MM.1S (cell line): ENCODE measurements at places on chromosomes 1 and 21.

DNA sequence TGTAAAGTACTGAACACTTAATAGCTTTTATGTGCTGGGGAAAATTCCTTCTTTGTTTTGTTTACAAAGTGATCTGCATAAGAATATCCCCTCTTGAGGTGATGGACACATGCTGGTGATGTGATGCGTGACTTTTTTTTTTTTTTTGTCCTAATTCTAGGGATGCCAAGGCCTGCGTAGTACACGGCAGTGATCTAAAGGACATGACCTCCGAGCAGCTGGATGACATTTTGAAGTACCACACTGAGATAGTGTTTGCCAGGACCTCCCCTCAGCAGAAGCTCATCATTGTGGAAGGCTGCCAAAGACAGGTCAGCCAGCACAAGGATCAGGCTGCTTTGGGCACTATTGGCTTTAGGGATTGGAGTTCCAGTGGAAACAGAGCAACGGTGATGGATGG is 24.7 kb downstream of the ATP1A1 start:
- DNase-seq = no peak
- no peak overlapping the region for H3K4me3 ChIP-seq

DNA sequence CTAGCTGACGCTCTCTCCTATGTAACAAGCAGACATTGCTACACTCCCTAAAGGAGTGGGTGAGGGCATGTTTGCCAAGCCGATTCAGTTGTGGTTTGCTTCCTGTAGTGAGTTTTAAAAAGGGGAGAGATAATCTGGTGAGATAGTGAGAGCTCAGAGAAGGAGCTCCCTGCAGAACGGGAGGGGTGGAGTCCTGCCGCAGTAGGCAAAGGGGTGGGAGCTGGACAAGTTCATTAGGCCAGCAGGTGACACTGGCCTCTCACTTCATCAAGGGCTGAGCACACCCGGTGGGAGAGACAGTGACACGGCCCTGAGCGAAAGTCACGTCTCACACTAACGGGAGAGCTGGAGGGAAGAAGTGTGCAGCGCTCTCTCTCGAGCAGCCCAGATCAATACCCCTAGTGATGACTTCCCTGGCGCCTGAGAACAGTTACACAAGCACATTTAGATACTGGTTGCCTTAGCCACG is 144.0 kb upstream of the CD34 start:
- H3K36me3 ChIP-seq = no peaks in the 10 kb centered on the region
- H3K27me3 ChIP-seq = no peaks in the 10 kb centered on the region
- no peak overlapping the region for H3K4me3 ChIP-seq
- no peak for DNase-seq

DNA sequence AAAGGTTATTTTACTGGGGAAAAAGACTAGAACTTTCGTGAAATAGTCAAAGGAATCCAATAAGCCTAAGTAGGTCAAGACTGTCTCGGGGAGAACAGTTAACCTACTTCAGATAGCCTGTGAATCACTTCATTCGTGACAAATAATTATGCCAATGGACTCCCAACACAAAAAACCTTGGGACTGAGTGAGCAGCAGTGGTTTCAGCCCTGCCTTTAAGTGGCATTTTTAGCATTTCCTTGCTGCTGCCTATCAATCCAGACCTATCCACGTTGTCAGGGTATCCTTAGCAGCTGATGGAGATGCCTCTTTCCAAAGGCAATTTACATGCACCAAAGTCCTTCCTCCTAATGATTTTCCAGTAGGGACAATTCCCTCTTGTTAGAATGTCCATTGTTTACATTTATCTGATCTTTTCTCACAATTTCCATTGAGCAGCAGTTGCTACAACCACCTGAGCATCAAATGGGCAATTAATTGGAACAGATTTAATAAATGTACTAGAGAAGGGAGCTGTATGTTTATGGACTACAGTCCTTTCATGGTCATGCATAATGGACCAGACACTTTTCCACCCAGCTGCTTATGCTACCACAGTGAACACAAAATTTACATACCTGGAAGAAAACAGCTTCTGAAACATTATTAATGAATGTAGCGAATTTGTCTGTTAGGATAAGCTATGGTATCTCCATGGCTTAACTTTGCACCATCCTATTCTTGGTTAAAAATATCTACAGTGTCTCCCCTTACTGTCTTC is 75.8 kb downstream of the TM2D1 start:
- no peaks in the 10 kb centered on the region for H3K4me1 ChIP-seq
- H3K27me3 ChIP-seq = no peaks in the 10 kb centered on the region
- H3K27ac ChIP-seq = no peak overlapping the region

- H3K36me3 ChIP-seq = no peaks in the 10 kb centered on the region
- H3K27ac ChIP-seq = no peak overlapping the region
- no peak for DNase-seq
- peaks cover 62% of the 10 kb centered on the region for H3K27me3 ChIP-seq
- H3K4me1 ChIP-seq = no peaks in the 10 kb centered on the region
- no peak overlapping the region for H3K4me3 ChIP-seq
Observed at GRCh38 chr1:8238141-8239038, 79.5 kb upstream of the SLC45A1 start.

GRCh38 chr21:16588433-16588860 is 858.7 kb downstream of the USP25 start:
- peaks cover 11% of the 10 kb centered on the region for H3K4me1 ChIP-seq
- no peak overlapping the region for H3K27ac ChIP-seq
- DNase-seq = no peak
- no peaks in the 10 kb centered on the region for H3K36me3 ChIP-seq
- H3K4me3 ChIP-seq = no peak overlapping the region

GRCh38 chr1:95018602-95019369 is 54.0 kb downstream of the ALG14 start:
- H3K27ac ChIP-seq = no peak overlapping the region
- no peak for DNase-seq
- H3K27me3 ChIP-seq = no peaks in the 10 kb centered on the region
- H3K4me1 ChIP-seq = no peaks in the 10 kb centered on the region

DNA sequence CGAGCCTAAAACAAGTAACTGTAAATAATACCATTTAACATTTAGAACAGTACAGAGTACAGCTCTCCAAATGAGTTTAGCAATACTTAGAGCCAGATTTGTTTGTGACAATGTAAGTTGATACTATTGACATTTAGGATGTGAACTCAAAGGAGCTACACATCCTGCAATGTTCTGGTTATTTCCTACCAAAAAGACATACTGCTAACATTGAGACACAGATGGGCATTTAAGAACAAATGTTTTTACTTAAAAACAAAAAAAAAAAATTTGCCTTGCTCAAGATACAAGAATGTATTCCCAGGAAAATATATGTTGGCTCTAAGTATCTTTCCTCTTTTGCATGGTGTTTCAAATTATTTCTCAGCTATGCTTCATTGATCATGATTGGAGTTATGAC is 1464.8 kb upstream of the PRMT6 start:
- no peak overlapping the region for H3K4me3 ChIP-seq
- no peak overlapping the region for H3K27ac ChIP-seq
- H3K4me1 ChIP-seq = no peaks in the 10 kb centered on the region
- DNase-seq = no peak
- H3K36me3 ChIP-seq = no peaks in the 10 kb centered on the region

DNA sequence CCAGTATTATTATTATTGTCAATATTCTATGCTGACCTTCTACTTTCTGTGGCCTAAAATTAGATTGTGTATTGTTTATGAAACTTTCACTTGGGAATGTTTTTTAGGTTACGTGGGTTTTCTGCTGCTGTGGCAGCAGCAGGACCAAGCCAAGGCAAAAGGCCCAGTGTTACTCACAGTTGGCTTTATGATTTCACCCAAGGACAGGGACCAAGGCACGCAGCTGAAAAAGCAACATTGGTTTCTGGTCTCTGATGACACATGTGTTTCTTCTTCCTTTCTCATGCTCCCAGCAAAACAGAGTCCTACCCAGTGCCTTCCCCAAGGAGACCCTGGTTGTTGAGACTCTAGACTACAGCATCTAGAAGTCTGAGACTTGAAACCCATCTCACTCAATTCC is 413.7 kb downstream of the SETD4 start:
- no peaks in the 10 kb centered on the region for H3K27me3 ChIP-seq
- no peak overlapping the region for H3K27ac ChIP-seq
- no peak overlapping the region for H3K4me3 ChIP-seq
- H3K4me1 ChIP-seq = no peaks in the 10 kb centered on the region
- DNase-seq = no peak
- no peaks in the 10 kb centered on the region for H3K36me3 ChIP-seq

- peaks cover 4% of the 10 kb centered on the region; the same call in 1 of the 2 replicates for H3K27me3 ChIP-seq
- DNase-seq = no peak
- H3K36me3 ChIP-seq = no peaks in the 10 kb centered on the region
Observed at GRCh38 chr1:185334182-185334581, 17.1 kb upstream of the IVNS1ABP start.

- no peaks in the 10 kb centered on the region for H3K27me3 ChIP-seq
- H3K4me3 ChIP-seq = no peak overlapping the region
- H3K36me3 ChIP-seq = no peaks in the 10 kb centered on the region
- no peak overlapping the region for H3K27ac ChIP-seq
Observed at GRCh38 chr1:15168479-15168878, 14.9 kb downstream of the TMEM51 start.

DNA sequence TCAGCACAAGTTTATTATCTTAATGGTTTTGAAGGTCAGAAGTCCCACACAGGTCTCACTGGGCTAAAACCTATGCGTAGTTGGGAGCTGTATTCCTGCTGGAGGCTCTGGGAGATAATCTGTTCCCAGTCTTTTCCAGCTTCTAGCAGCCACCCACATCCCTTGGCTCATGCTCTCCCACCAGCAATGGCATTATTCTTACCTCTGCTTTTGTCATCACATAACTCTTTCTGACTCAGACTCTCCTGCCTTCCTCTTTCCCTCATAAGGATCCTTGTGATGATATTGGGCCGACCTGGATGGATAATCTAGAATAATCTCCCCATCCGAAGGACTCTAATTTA is 122.2 kb upstream of the PRDX6 start:
- no peak overlapping the region for H3K4me3 ChIP-seq
- no peaks in the 10 kb centered on the region for H3K36me3 ChIP-seq
- no peaks in the 10 kb centered on the region for H3K4me1 ChIP-seq
- H3K27me3 ChIP-seq = no peaks in the 10 kb centered on the region
- DNase-seq = no peak

DNA sequence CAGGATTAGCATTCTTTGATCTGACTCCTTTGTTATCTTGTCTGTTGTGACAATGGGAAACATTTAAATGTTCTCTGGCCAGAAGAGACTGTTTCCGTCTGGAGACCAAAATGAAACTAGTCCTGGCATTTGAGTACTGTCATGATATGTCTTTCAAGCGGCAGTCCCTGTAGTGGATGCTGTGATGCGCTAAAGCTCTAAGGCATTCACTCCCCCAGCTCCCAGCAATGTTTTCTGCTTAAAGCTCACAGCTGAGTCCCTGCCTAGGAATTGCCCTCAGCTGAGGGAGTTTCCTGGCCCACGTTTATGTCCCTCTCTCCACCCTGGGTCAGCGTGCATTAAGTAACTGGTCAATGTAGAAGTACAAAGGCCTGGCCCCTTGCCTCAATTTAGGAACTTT is 109.4 kb downstream of the UCHL5 start:
- no peak for DNase-seq
- no peak overlapping the region for H3K27ac ChIP-seq
- H3K4me1 ChIP-seq = peaks cover 22% of the 10 kb centered on the region
- no peaks in the 10 kb centered on the region for H3K36me3 ChIP-seq

DNA sequence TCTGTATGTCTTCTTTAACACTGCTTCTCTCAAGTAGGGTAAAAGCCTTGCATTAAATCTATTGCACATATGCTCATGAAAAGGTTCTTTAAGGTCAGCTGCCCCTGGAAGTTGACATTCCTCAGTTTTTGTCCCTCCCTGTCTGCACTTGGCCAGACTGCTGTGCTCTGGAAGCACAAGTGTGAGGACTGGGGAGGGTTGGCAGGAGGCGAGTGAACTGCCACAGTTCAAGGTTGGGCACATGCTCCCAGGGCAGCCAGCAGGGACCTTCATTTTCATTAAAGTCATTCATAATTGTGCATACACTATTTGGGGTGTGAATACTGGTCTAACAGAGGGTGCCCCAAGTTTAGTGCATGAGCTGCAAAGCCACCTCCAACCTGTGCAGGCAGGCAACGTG is 10.9 kb upstream of the THEM5 start:
- H3K36me3 ChIP-seq = no peaks in the 10 kb centered on the region
- no peak overlapping the region for H3K4me3 ChIP-seq
- H3K4me1 ChIP-seq = peaks cover 11% of the 10 kb centered on the region
- no peaks in the 10 kb centered on the region for H3K27me3 ChIP-seq
- no peak for DNase-seq

GRCh38 chr1:234728740-234729139 is 118.8 kb upstream of the IRF2BP2 start:
- no peak overlapping the region for H3K4me3 ChIP-seq
- H3K27me3 ChIP-seq = peaks cover 13% of the 10 kb centered on the region
- no peak for DNase-seq
- peaks cover 15% of the 10 kb centered on the region for H3K4me1 ChIP-seq
- H3K27ac ChIP-seq = no peak overlapping the region

DNA sequence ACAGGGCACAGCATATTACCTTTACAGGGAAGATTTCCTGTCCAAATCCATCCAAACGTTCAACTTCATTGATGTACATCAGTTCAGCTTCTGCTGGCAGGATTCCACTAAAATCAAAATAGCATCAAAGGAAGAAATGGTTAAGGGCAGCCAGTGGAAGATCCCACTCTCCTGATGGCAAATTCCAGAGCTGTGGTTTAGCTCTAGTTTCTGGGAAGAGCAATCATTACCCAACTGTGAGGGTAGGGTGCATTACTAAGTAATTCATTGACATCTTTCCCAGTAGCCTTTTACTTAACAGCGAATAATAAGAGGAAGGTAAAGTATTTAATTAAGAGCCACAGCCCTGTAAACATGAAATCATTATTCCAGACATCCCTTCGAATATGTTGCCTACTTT is 120.7 kb downstream of the SMYD2 start:
- H3K36me3 ChIP-seq = no peaks in the 10 kb centered on the region
- no peak overlapping the region for H3K4me3 ChIP-seq
- H3K27ac ChIP-seq = no peak overlapping the region
- peaks cover 16% of the 10 kb centered on the region for H3K4me1 ChIP-seq
- DNase-seq = no peak

GRCh38 chr1:88058205-88058604 is 625.9 kb upstream of the PKN2 start:
- peaks cover 33% of the 10 kb centered on the region for H3K4me1 ChIP-seq
- H3K27me3 ChIP-seq = no peaks in the 10 kb centered on the region
- peak; percentile 70 for DNase-seq
- H3K36me3 ChIP-seq = no peaks in the 10 kb centered on the region
- no peak overlapping the region for H3K27ac ChIP-seq

- H3K4me1 ChIP-seq = no peaks in the 10 kb centered on the region
- no peak overlapping the region for H3K27ac ChIP-seq
- no peak for DNase-seq
- no peaks in the 10 kb centered on the region for H3K27me3 ChIP-seq
Observed at GRCh38 chr1:59445040-59445439, 148.1 kb downstream of the FGGY start.

DNA sequence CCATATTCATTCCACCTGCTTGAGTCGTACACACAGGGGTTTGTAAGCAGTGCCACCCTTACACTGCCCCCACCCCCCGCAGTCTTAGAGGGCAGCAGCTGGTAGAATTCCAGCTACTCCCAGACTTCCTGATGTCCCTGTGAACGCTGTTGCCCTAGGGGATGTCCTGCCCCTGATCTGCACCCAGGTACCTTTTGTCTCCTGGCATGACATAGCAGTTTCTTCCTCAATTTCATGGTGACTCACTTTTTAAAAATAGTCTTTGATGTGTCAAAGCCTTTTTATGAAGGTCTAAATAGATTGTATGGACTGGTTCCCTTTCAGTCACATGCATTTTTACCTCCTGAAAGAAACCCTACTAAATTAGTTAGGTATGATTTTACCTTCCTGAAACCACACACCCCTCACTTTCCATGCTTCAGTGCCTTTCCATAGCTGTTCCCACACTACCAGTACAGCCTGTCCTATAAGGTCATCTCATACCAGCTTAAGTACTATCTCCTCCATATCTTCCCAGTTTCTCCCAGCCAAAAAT is 76.4 kb downstream of the ST3GAL3 start:
- no peak for DNase-seq
- H3K4me3 ChIP-seq = no peak overlapping the region
- no peaks in the 10 kb centered on the region for H3K27me3 ChIP-seq
- no peak overlapping the region for H3K27ac ChIP-seq
